ENCODE measurements at places on chromosomes 7 and 10.

GRCh38 chr7:44065431-44066110, at the start of gene PGAM2:
Gene PGAM2 (minus strand): TSS chr7:44065567. CDS start chr7:44065529, 38 bp downstream.
- peak; percentile 48 for DNase-seq

DNA sequence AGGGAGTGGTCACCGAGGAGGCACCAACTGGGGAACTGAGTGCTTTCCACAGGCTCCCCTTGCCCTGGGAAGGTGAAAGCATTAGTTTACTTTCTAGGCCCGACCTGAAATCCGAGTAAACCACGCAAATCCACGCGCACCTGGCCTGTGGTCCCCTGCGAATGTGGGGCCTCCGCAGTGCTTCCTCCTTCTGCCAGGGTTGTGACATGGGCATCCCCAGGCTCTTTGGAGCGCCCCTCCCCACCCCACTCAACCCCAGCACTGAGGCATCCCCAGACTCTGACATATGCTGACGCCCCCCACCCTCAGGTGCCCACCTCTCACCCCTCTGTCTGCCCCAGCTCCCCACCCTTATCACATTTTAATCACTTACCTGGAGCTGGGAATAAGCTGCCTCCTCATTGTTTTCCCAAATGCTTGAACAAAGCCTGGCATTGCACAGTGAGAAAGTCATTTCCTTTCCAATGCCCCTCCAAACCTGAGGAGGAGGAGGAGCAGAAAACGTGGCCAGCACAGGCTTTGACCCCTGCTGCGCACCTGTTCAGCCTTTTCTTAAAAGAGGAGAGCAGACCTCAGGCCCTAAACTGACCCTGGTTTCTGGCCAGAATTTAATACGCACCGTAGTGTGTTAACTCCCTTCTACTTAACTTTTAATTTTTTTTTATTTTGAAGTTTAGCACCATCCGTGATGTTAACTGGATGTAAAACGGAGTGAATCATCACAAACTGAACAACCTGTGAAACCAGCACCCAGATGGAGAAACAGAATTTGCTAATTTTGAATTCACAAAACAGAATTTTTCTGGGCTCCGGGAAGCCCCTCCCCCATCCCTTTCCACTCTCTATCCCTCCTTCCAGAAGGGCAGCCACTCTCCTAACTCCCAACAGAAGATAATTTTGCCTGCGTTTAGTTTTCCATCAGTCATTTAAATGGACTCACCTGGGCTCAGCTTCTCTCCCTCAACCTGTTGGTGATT, 129.4 kb downstream of the WDR11 start:
- no peak for DNase-seq

DNA sequence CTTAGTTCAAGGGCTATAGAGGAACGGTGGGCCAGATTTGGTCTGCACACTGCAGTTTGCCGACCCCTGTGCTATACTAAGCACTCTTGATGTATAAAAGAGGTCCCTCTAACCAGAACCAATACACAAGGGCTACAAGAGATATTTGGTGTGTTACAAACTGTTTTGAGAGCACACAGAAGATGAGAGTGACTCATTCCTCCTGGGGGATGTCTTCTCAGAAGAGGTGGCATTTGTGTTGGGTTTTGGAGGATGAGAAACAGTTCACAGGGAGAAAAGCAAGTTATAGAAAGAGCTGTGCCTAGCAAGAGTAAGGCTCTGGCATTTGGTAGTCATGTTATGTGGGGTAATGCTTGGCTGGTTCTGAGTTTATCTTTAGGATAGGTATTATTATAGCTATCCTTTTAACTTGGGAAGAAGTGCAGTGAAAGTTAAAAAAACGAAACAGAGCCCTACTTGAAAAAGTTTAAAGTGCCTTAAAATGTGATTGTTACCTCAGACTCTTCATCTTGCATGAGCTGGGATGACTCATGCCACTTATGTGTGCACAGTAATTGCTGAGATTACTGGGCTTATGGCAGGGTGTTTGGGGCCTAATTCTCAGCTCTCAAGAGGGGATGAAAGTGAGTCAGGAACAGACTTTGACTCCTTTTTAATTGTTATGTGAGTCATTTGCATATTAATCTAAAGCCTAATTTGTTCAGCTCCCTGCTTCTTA, 160.4 kb downstream of the KIF20B start:
- DNase-seq = peak; percentile 31

GRCh38 chr7:111827863-111828504, 265.7 kb upstream of the IMMP2L start:
- no peak for DNase-seq

DNA sequence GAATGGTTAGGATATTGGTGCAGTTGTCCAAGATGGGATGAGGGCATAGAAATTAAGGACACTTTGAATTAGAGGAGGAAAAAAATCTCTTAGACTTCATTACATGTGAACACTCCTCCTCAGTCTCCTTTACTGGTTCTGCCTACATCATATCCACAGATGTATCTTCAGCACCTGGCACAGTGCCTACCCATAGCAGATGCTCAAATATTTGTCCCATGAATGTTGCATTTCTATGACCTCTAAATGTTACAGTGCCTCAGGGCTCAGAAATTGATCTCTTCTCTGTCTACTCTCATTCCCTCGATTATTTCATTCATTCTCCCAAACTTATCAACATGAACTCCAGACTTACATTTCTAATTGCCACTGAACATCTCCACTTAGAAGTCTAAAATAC, 17.1 kb downstream of the CNNM1 start:
- no peak for DNase-seq
